ENCODE measurements at places on chromosomes 5 and 9. TPM values are rescaled to one million over a fixed set of nuclear protein-coding genes. Genes with fewer than 3 reads are reported as not detected.

GRCh38 chr9:38335686-38336085, 56.8 kb upstream of the ALDH1B1 start:
- H3K36me3 ChIP-seq: no peaks in the 10 kb centered on the region
- H3K27me3 ChIP-seq: peaks cover 9% of the 10 kb centered on the region
- no peak overlapping the region for H3K27ac ChIP-seq
- DNase-seq: no peak
- no peaks in the 10 kb centered on the region for H3K4me1 ChIP-seq

Gene SPINK6
- not detected for total RNA-seq

GRCh38 chr9:98080326-98080725, 23.8 kb downstream of the NANS start:
- H3K27me3 ChIP-seq: no peaks in the 10 kb centered on the region
- no peak for DNase-seq
- H3K4me3 ChIP-seq: no peak overlapping the region
- H3K27ac ChIP-seq: no peak overlapping the region
- peaks cover 18% of the 10 kb centered on the region for H3K36me3 ChIP-seq

Gene SLC36A3
- total RNA-seq: not detected

Gene CETN3
- 15.5 TPM for total RNA-seq

DNA sequence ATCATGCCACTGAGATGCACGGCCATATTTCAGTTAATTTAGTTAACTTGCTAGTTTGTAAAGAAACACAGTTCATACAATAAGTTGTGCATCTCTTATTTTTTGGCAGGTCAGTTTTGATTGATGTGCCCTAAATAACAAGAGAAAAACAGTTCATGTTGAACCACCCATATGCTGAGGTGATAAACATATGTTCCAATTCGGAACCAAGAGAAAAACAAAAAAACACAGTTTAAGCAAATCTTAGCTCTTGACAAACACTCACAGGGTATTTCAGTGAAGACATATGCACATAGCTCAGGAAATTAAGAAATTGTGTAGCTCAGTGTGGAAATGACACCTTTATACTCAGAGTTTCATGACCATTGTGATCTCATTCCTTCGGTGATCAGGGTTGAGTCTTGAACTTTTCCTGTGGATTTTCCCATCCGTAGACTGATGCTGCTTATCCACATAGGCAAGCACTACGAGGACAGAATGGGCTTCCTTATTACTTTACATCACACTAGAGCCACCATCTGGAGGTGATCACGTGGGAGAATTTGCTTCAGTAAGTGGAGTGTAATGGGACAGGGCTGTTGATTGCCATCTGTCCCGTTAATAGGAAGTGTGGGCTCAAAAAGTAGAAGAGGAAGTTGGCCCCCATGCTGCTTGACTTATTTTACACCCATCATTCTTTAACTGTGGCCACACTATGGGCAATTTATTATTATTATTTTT, 773.0 kb downstream of the MTRR start:
- no peaks in the 10 kb centered on the region for H3K36me3 ChIP-seq
- H3K27ac ChIP-seq: no peak overlapping the region
- no peaks in the 10 kb centered on the region for H3K4me1 ChIP-seq
- no peaks in the 10 kb centered on the region for H3K27me3 ChIP-seq

Gene CNTFR
- total RNA-seq: not detected

DNA sequence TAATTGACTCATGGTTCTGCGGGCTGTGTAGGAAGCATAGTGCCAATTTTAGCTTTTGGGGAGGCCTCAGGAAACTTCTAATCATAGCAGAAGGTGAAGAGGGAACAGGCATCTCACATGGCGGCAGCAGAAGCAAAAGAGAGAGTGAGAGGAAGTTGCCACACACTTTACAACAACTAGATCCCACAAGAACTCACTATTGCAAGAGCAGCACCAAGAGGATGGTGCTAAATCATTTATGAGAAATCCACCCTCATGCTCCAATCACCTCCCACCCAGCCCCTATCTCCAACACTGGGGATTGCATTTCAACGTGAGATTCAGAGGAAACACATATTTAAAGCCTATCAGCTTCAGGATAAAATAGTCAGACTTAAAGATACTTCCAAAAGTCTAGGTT, 36.1 kb upstream of the LPAR1 start:
- H3K4me1 ChIP-seq: no peaks in the 10 kb centered on the region
- DNase-seq: no peak
- H3K27ac ChIP-seq: no peak overlapping the region
- H3K27me3 ChIP-seq: no peaks in the 10 kb centered on the region

Gene MARCHF11
- not detected for total RNA-seq

GRCh38 chr5:124877501-124878146, 131.2 kb upstream of the ZNF608 start:
- H3K27ac ChIP-seq: no peak overlapping the region
- H3K4me3 ChIP-seq: no peak overlapping the region
- no peaks in the 10 kb centered on the region for H3K36me3 ChIP-seq

Gene NKD2
- not detected for total RNA-seq

- H3K4me1 ChIP-seq: no peaks in the 10 kb centered on the region
- H3K27me3 ChIP-seq: no peaks in the 10 kb centered on the region
- no peak overlapping the region for H3K4me3 ChIP-seq
- no peaks in the 10 kb centered on the region for H3K36me3 ChIP-seq
- no peak overlapping the region for H3K27ac ChIP-seq
These were observed 944.8 kb downstream of the DTWD2 start for GRCh38 chr5:118043531-118043930.

DNA sequence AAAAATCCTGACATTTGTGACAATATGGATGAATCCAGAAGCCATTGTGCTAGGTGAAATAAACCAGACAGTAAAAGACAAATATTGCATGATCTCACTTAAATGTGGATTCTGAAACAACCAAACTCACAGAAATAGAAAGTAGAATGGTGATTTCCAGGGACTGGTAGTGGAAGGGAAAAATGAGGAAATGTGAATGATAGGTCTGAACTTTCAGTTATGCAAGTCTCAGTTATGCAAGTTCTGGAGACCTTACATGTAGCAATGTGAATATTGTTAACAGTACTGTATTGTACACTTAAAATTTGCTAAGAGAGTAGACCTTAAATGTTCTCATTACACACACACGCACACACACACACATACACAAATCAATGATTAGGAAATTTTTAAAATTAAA, 84.9 kb downstream of the SLCO4C1 start:
- DNase-seq: no peak
- no peak overlapping the region for H3K4me3 ChIP-seq
- no peaks in the 10 kb centered on the region for H3K27me3 ChIP-seq
- H3K4me1 ChIP-seq: no peaks in the 10 kb centered on the region
- no peaks in the 10 kb centered on the region for H3K36me3 ChIP-seq

DNA sequence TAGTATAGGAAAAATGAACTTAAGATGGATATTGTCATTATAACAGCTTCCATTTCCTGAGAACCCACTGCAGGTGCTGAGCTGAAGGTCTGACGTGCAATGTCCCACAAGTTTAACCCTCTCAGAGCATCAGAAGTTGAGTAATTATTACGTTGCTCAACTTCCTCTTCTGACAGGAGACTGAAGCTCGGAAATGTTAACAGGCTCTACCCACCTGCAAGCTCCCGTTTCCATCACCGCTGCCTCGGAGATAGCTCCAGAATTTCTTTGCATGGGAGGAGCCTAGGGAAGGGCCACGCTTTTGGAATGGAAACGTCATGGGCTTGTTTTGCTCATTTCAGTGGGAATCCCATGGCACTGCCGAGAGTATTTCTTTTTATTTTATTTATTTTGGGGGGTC, 1.0 kb upstream of the NTMT1 start:
- no peak for DNase-seq
- peaks cover 2% of the 10 kb centered on the region for H3K36me3 ChIP-seq
- no peak overlapping the region for H3K27ac ChIP-seq
- peaks cover 6% of the 10 kb centered on the region for H3K27me3 ChIP-seq

- no peak for DNase-seq
- no peak overlapping the region for H3K4me3 ChIP-seq
- H3K4me1 ChIP-seq: no peaks in the 10 kb centered on the region
- H3K27me3 ChIP-seq: no peaks in the 10 kb centered on the region
- no peak overlapping the region for H3K27ac ChIP-seq
These were observed 29.3 kb upstream of the RFK start for GRCh38 chr9:76423216-76424177.

Gene FGD3
- total RNA-seq: not detected

DNA sequence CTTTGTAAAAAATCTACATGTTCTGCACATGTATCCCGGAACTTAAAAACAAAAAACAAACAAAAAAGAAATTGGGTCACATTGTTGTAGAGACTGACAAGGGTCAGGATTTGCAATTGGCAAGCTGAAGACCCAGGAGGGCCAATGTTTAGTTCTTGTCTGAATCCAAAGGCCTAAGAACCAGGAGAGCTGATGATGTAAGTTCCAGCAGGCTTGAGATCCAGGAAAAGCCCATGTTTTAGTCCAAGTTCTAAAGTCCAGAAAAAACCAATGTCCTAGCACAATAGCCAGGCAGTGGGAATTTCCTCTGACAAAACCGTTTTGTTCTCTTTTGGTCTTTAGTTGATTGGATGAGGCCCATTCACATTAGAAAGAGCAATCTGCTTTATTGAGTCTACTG, 244.9 kb downstream of the DMAC1 start:
- H3K27ac ChIP-seq: no peak overlapping the region
- no peaks in the 10 kb centered on the region for H3K36me3 ChIP-seq
- H3K4me3 ChIP-seq: no peak overlapping the region
- DNase-seq: no peak
- H3K27me3 ChIP-seq: no peaks in the 10 kb centered on the region

GRCh38 chr5:172488221-172488620, 33.9 kb upstream of the SH3PXD2B start:
- H3K36me3 ChIP-seq: no peaks in the 10 kb centered on the region
- no peak overlapping the region for H3K4me3 ChIP-seq
- no peak for DNase-seq
- no peaks in the 10 kb centered on the region for H3K27me3 ChIP-seq
- no peaks in the 10 kb centered on the region for H3K4me1 ChIP-seq
- no peak overlapping the region for H3K27ac ChIP-seq

DNA sequence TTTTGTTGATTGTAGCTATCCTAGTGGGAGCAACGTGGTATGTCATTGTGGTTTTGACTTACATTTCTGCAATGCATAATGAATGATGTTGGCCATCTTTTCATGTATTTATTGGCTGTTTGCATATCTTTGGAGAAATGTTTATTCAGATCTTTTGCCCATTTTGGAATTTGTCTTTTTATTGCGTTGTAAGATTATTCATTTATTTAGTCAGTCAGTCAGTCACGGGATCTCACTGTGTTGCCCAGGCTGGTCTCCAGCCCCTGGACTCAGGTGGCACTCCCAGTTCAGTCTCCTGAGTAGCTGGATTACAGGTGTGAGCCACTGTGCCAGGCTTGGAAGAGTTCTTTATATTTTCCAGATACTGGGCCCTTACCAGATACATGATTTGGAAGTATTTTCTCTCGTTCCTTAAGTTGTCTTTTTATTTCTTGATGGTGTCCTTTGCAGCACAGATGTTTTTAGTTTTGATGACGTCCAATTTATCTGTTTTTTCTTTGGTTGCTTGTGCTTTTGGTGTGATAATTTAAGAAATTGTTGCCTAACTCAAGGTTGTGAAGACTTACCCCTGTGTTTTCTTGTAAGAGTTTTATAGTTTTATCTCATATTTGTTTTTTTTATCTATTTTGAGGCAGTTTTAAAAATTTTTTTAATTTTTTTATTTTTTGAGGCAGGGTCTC, 67.1 kb downstream of the EHMT1 start:
- no peak for DNase-seq
- H3K36me3 ChIP-seq: no peaks in the 10 kb centered on the region
- no peak overlapping the region for H3K27ac ChIP-seq
- no peaks in the 10 kb centered on the region for H3K27me3 ChIP-seq
- no peak overlapping the region for H3K4me3 ChIP-seq

Gene PCDHB15
- 0.55 TPM for total RNA-seq
